Skin of body (tissue), 3 donors: ENCODE measurements at places on chromosomes 11 and 22. TPM values are rescaled to one million over a fixed set of nuclear protein-coding genes. Genes with fewer than 3 reads are reported as not detected.

The VSIG10L2 gene
- 0.39 TPM for total RNA-seq

The ASRGL1 gene
- total RNA-seq = 1.5 TPM

The MRGPRF gene
- 13.0 TPM for total RNA-seq

The MIAT gene
- 2.5 TPM for total RNA-seq

The GLYATL1 gene
- 0.79 TPM for total RNA-seq

The C11orf97 gene
- not detected for total RNA-seq

The APOA1 gene
- 1.6 TPM for total RNA-seq

The MS4A15 gene
- total RNA-seq = not detected
